ENCODE measurements at places on chromosomes 5 and 9.
A peak's percentile ranks its signal among the peaks of the same experiment; 100 is the strongest.

- no peak for DNase-seq
Measured at GRCh38 chr5:159781626-159782157, 134.6 kb upstream of the ADRA1B start.

GRCh38 chr9:93871286-93871685 is 83.9 kb downstream of the BARX1 start:
- DNase-seq, result no peak

- no peak for DNase-seq
Measured at GRCh38 chr9:27273186-27273585, 23.8 kb downstream of the EQTN start.

DNA sequence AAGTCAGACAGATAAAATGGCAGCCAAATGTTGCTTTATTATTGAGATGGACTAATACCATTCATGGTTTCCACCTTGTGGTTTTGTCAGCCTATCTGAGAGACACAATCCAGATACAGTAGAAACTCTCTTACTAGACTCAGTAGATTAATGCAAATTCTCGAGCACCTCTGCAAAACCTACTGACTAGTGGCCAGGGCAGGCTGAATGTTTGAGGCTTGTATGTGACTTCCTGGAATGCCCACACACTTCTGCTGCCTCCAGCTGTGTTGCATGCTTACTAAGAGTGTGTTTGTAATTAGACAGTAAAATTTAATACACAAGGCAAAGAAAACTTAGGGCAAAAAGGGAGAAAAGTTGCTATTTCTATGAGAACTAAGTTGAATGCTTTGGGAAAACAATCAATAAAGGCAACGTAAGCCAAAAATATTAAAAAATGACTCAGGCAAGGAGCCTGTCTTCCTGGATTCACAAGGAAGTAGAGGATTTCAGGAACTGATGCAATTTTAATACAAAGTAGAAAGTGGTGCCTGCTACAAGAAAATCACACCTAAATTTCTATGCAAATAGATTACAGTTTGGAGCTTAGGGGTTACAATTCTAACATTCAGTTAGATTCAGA is 30.2 kb upstream of the CCNG1 start:
- DNase-seq, result peak; percentile 28

DNA sequence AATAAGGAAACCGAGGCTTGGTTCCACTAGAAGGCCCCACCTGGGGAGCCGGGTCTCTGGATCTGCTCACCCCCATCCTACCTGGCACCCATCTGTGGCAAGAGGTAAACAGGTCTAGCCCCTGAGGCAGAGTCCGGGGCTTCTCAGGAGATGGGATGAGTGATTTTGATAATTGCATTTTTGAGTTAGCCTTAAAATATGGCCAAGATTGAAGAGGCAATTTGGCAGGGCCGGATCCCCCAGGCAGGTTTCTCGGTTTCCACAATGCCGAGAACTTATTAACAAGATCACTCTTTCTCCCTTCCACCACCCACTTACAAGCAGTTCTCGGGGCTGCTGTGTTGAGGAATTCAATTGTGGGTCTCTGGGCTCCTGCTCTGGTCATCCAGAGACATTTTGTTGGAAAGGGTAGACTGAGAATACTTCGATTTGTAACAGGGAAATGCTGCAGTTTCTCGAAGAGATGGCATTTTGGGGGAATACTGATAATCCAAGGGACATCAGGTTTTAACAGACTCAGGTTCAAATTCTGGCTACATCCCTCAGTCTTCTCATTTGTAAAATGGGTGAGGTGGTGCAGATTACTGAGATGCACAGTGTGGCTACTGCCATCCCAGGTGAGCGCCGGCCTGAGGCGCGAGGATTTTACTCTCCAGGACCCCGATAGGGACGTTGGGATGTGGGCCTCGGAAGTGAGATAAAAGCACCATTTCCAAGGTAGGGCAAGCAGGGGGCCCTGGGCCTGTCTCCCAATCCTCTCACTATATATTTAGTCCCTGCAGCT is 194.2 kb downstream of the CDK5RAP2 start:
- DNase-seq, result no peak
